Stimulated activated CD8-positive, alpha-beta memory T cell treated with anti-CD3 and anti-CD28 coated beads, Interleukin-7, amount 100 ng/mL, for 48 hours (primary cell): ENCODE measurements at places on chromosomes 1 and 21.

DNA sequence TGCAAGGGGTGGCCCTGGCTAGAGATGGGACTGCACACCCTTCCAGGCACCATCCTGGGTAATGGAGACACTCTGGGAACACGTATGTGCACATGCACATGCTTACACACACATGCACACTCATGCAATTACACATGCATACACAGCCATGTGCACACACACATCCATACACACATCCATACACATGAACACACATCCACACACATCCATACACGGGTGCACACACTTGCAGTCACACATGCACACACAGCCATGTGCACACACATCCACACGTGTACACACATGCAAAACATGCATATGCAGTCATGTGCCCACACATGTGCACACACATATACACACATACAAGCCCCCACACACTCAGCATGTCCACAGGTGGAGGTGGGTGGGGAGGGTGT, 22.3 kb upstream of the POFUT2 start:
- no peak for DNase-seq

DNA sequence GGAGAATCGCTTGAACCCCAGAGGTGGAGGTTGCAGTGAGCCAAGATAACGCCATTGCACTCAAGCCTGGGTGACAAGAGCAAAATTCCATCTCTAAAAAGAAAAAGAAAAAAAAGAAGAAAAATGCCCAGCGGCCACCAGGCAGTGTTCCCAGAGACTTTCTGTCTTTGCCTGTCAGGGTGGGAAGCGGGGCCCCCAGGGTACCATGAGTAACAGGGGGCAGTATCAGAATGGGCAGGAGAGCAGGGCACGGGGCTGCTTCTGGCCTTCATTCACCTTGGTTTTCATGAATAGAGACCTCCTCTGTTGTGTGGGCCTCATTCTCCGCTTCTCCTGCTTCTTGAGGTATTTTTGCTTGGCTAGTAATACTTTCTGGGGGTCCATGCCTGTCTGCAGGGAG, 20.4 kb downstream of the SLC26A9 start:
- no peak for DNase-seq

- DNase-seq = no peak
These were observed 76.6 kb downstream of the TLR5 start for GRCh38 chr1:223066415-223066814.

GRCh38 chr1:30539884-30540283, 183.5 kb downstream of the MATN1 start:
- DNase-seq = no peak

DNA sequence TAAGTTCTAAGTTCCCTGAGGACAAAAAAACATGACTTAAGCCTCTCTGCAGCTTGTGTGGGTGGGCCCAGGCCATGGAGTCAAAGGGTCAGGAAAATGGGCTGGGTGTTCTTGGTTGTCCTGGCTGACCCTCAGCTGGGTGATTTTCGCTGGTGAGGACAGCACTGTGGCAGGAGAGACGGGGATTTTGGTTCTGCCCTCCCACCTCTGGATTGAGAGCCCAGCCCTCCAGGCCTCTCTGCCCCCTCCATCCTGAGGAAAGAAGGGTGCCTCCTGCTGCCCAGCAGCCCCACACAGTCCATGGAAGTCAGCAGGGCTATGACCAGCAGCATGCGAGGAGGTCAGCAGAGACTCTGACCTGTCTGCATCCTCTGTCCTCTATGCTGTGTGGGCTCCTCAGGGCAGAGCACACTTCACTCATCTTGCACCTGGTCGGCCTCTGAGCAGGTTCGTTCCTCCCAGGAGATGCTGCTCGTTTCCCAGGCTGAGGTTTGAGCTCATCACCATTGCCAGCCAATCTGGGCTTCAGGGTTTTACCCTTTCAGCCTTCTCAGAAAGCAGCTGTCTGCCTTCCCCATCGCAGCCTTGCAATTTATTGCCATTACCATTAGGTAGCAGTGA, 26.5 kb downstream of the PHGDH start:
- DNase-seq = no peak

GRCh38 chr21:42097860-42098454, 26.8 kb downstream of the UMODL1 start:
- DNase-seq = no peak

- no peak for DNase-seq
These were observed 221.3 kb downstream of the COL24A1 start for GRCh38 chr1:85935234-85935633.

DNA sequence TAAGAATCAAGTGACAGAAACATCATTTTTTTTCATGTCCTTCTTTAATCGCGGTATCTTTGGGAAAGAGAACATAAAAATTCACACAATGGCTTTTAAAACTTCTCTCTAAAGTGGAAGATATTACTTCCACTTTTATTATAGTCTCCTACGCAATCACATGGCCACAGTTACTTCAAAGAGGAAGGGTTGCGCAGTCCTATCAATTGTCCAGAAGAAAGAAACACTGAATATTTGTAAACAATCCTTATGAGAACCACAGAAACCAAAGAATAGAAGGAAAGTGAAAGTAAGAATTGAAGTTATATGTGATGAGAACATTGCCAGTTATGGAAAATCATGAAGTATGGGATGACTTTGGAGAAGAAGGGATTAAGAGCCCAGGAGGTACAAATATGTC, 32.6 kb downstream of the CFH start:
- no peak for DNase-seq

DNA sequence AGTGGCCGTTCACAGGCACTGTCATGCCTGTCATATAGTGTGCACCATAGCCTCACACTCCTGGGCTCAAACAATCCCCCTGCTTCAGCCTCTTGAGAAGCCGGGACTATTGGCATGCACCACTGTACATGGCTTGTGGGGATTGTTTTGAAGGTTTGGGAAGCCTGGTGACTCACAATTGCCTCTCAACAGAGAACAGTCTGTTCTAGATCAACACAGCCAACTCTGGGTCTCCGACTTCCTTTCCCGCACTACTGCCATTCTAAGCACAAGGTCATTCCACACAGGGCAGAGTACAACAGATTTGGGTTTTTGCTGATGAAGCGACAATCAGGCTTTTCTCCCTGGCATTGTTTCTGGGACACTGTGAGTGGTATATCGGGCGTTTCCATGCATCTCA, 15.5 kb upstream of the AHCTF1 start:
- no peak for DNase-seq

DNA sequence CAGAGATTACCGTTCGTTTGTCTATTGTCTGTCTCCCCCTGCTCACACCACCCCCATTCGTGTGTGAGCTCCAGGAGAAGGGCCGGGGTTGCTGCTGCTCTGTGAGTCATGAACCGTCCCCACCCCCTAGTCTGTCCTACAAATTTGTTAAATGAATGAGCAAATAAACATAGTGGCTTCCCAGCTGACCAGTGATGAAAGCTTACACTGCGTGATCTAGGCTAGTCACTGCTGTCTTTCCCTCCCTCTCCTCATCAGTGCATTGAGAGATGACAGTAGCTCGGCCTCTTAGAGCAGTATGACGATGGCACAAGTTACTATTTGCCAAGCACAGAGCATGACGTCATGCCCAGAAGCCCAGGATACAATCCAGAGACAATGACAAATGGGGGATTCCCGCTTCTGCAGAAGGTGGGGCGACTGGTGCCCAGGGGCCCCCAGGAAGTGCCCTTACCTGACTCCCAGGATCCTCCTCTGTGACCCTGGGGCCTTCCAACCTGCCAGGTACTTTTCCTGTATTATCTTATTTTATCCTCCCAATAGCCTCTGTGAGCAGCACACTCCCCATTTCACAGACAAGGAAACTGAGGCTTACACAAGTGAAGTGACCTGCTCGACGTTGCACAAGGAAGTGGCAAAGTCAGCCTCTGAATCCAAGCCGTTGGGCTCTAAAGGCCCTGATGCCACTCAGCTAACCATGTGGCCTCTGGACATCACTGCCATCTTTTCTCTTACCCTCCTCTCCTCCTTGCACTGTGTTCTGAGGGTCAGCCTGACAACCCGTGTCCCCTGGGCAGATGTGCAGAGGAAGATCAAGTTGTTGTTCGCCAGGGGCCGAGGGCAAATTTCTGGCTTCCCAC, 8.6 kb upstream of the EPHA2 start:
- DNase-seq = no peak

DNA sequence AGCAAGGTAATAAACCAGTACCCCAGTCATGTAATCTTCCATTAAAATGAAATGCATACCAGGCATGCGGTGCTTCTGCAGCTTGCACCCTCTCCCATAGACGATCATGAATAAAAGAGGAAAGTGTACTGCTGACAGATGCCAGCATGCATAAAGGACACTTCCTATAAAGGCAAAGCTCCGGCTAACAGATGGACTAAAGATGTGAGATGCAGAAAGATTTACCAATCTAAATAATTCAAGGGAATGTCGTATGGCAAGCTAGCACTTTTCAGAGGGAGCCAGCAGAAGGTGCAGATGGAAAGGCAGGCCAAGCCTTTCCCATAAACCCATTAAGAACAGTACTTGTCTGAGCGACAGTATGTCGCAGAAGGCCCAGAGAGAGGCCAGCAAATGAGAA, 542.0 kb downstream of the NUF2 start:
- DNase-seq = no peak

DNA sequence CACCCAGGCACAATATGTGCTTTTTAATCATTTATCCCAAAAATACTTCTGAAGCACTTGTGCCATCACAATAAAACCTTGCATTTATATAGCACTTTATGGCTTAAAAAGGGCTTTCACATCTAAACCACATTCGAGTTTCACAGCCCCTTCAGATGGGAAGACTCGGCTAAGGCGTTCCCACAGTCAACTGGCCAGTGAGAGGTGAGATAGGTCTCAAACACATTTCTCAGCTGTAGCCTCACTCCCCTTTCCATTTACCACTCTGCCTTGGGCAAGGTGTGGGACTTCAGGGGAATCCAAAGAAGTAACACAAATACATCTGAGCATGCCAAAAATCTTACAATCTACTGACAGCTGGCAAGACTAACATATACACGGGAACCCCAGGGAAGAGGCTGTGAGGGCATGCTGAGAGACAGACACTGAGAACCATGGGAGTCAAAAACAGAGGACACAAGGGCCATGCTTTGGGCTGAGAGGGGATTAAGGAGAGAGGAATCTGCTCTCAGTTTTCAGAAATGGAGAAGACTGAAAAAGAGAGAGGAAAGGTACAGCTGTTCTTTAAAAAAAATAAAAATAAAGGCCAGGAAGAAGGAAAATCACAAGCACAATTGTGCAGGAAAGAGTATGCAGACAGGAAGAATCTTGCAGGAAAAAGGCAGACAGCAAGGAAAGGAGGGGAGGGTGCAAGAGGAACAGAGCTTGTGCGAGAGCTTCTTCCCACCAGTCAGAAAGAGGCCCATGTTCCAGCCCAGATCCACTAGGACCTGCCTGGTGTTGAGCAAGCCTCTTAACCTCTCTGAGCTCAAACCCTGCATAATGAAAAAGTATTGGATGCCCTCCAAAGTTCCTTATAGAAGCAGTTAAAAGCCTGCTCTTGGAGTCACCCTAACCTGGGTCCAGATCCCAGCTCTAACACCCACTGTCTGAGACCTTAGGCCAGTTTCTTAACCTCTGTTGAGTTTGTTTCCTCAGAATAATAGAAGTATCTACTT, 73.5 kb downstream of the JAK1 start:
- DNase-seq = no peak

- no peak for DNase-seq
These were observed 116.9 kb upstream of the NGF start for GRCh38 chr1:115454837-115455511.

- DNase-seq = no peak
These were observed 30.8 kb upstream of the PTGFRN start for GRCh38 chr1:116878804-116879477.

DNA sequence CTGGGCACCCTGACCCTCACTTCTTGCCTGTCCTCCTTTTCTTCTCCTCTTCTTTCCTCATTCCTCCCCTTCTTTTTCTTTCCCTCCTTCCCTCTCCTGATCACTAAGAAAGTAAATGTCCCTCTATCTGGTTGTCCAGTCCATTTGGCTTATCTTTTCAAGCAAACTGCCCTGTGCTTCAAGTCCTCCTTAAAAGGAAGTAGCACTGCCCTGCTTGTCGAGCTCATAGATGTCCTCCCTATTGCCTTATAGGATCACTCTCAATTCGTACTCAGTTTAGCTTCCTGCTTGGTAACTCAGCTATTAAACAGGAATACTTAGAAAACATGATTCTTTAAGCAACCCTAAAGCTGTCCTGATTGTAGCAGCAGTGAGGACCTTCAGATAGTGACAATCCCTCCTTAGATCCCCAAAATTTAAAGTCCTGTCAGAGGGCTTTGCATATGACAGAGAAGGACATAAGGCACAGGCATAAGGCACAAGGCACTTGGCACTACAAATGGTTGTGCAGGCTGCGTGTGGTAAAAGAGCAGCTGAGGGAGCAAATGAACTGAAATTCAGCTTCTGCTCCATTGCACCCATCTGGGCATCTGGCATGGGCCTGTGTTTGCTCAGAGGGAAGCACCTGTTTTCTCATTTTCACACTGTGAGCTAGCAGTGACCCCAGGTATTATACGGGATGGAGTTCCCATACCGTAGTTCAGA, 26.1 kb upstream of the SLAMF6 start:
- DNase-seq = no peak

DNA sequence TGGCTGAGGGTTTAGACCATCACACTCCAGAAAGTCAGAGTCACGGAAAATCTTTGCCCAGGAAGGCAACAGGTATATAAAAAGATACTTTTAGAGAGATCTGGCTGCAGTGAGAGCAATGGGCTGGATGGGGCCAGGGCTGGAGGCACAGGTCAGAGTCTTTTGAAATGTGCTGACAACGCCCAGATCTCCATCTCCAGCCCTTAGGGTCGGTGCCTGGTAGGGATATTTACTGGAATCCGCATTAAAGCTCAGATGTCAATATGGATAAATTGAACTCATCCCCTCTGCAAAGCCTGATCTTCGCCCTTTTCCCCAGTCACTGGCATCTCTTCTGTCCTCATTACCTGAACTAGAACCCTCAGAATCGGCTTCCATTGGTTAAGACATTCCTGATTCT, 82.2 kb downstream of the BCAR3 start:
- DNase-seq = no peak

- no peak for DNase-seq
These were observed 24.5 kb downstream of the OSCP1 start for GRCh38 chr1:36425791-36426190.

- no peak for DNase-seq
These were observed 235.9 kb upstream of the IRF2BP2 start for GRCh38 chr1:234845836-234846235.

DNA sequence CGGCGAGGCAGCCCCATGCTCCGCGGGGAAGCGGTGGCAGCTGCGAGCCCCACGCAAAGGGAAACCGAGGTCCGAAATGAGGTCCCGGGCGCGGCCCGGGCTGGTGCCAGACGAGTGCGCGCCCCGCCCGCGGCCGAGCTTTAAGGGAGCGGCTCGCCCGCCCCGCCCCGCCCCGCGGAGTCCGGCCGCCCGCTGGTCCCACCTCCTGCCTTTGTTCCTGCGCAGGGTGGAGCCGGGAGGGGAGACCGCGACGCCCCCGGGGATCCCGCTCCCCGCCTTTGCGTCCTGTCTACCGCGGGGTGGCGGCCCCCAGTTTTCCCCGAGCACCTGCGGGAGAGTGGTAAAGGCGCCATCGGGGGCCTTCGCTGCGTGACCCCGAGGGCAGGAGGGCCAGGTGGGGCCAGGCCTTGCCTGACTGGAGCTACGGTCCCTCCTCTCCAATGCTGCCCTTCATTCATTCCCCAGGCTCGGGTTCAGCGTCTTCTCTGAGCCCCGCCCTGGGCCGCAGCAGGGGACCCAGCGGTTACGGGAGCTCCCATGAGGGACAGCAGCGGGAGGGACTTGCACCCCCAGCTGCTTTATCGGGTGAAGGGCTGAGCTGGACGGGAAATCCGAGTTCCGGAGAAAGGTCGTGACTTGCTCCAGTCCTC, at the start of gene HES2:
Gene HES2, minus strand, starts transcription at position 116 of the 650 bp plus-strand sequence. Its CDS starts 99 bp downstream, at position 17.
- no peak for DNase-seq
